ENCODE measurements at places on chromosomes 13 and 19.

GRCh38 chr19:51640386-51640785 is 6.2 kb downstream of the SIGLEC14 start:
- no peak for DNase-seq

DNA sequence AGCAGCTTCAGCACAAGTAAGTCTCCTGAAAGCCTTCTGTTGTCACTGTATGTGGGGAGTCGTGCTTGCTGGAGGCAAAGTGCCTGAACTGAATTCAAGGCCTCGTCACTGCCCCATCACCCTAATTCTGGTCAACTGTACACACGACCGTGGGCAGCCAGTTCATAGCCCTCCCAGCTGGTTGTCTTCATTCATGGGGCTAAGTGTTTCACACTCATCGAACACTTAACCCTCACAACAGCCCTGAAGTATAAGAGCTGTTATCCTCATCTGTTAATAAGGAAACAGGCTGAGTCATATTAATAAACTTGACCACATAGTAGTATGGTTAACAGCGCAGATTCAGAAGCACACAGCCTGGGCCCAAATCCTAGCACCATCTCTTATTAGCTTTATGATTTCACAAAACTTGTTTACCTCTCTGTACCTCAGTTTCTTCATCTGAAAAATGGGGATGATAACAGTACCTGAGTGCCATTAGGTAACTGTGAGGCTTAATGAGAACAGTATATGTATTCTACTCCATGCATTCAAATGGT is 66.7 kb downstream of the CDADC1 start:
- no peak for DNase-seq

DNA sequence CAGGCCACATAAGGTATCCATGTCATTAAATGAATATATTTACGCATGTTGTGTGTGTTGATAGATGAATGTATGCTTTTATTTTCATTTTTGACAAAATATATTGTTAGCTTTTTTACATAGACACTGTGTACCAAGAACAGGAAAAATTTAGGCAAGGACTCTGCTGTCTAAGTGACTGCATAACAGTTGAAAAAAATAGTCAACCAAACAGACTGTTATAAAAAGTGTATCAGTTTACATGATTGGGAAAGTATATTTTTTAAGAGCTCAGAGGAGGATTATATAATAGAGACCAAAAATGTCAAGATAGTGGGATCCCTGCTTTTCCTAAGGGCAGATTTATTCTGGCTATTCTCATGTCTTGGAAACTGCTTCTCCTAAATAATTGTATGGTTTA is 858.0 kb downstream of the SLITRK1 start:
- no peak for DNase-seq

GRCh38 chr13:67943116-67943515 is 713.0 kb upstream of the PCDH9 start:
- DNase-seq, result no peak

DNA sequence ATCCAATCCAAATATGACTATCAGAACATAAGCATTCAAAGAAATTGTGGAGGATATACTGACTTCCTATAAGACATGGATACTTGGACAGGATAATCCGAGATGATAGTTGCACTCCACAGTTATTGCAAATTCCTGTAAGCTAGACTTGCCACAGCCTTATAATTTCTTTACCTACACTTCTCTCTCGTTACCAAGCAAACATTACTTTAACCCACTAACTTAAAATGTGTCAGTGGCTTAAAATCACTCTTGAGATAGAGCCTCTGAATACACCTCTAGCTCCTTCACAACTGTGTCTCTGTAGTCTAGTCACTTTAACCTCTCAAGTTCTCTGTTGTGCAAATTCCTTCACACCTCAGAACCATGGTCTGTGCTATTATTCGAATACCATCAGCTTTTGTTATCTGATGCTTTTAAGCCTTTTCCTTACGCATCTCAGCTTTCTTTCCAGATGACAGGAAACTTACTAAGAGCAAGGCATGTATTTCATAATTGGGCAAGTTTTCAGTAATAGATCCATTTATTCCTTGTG is 474.9 kb upstream of the MIR17HG start:
- DNase-seq, result no peak

- DNase-seq, result peak; percentile 65
Measured at GRCh38 chr19:45973553-45974338, at the start of gene NOVA2. Gene NOVA2 (minus strand): TSS chr19:45973865. CDS start chr19:45973351, 514 bp downstream.

DNA sequence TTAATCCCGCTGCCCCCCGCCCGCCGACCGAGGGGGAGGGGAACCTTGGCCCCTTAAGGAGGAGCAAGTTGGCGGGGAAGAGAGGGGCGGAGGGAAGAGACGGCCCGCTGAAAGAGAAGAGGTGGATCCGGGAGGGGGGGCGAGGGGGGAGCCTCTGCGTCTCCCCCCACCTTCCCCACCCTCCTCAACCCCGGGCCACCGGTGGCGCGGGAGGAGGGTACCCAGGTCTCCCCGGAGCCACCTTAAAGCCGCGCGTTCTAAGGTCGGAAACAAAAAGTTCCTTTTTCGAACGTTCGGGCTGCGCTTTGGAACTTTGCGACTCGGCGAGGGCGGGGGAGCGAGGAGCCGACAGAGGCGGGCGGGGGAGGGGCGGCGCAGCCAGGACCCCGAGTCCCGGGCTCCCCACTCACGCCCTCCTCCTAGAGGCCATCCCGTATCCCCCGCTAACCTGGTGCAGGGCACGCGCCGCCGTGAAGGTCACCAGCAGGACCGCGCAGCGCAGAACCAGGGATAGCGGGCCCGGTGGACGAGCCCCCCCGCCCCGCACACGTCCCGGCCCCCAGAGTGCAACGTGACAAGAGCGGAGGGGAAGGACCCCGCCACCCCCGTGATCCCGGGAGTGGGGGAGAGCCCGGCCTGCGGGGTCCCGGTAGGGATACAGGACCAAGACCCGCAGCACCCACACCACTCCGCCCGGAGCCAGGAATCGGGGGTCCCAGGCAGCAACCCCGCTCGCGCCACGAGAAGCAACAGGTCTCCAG is 659 bp downstream of the ERF start:
- DNase-seq, result no peak

GRCh38 chr13:28392896-28393505 is 101.9 kb downstream of the FLT1 start:
- no peak for DNase-seq

DNA sequence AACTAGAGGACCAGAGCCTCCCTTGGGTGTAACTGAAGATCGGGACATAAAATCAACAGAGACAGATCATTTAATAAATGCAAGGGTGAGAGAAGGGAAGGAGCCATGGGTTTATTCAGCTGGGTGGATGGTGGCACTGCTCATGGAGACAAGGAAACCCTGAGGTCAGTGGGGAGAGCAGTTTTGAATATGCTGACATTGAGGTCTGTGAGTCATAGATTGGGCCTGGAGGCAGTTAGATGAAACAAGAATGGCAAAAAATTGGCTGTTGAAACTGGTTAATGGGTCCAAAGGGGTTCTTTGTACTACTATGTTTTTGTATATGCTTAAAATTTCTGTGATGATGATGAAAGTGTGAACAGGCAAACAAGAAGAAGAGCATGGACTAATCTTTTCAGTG is 5.1 kb upstream of the GTF3A start:
- DNase-seq, result no peak

DNA sequence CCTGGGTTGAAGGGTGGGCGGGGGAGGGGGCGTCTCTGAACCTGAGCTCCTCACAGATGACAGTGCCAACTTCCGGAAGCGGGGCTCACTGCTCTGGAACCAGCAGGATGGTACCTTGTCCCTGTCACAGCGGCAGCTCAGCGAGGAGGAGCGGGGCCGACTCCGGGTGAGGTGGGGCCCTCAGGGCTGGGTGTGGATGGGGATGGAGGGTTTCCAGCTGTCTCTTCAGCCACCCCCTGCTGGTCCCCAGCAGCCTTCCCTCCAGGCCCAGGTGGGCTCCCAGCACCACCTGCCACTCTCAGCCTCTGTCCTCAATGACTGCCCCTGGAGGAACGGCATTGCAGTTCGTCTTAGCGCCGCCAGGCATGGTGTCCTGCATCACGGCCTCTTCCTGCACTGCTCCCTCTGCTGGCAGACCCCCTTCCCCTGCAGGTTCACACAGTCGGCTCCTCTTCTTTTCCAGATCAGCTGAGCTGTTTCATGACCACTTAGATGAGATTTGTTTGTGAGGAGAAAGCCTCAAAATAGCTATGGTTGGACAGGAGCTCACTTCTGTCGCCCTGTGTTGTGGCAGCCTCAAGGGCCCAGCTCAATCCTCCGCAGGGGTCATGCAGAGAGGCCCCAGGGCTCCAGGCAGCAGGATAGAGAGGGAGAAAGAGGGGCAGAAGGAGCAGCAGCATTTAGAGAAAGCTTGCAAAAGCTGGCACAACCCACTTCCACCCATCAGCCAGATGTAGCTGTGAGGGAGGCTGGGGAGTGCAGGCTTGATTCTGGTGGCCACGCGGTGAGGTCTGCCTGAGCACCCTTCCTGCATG is 2.5 kb upstream of the GARIN5A start:
- DNase-seq, result no peak

GRCh38 chr19:14582894-14583340 is at the start of gene CLEC17A:
Gene CLEC17A (plus strand): TSS chr19:14583084. CDS start chr19:14583161, 77 bp downstream.
- DNase-seq, result no peak

GRCh38 chr13:27259831-27260230 is 8.5 kb downstream of the RPL21 start:
- DNase-seq, result no peak

- no peak for DNase-seq
Measured at GRCh38 chr13:57704031-57704430, 72.5 kb downstream of the PCDH17 start.

DNA sequence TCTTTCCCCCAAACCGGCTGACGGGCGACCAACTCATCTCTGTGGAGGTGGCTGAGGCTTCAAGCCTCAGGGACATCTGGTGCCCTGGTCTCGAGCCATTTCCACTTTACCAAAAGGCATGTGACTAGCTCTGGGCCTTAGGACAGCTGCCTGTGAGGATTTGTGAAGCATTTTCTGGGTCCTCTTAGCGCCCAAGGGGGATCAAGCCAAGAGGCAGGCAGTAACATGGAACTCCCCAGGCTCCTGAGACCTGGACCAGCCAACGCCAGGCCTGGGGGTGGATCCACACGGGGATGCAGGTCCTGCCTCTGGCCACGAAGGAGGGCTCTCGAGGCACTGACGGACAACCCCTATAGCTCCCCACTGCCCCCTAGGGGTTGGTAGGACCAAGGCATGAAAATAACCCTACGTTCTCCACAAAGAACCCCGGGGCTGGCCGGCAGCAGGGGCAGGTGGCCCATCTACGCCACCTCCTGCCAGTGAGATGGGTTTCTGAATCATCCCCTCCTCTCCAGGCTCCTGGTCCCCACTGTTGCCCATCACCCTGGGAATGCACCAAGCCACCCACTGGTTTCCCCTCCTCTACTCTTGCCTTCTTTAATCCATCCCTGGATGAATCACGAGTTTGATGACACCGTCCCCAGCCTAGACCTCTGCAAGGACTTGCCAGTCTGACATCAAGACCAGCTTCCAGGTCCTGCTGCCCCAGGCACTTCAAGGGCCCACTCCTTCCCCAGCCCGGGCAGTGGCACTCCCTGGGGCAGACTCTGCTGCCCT is 7.0 kb upstream of the MYDGF start:
- DNase-seq, result no peak

- DNase-seq, result no peak
Measured at GRCh38 chr19:42193706-42194105, 23.8 kb downstream of the DEDD2 start.

GRCh38 chr19:41353466-41354342 is at the start of gene TGFB1:
Gene TGFB1 (minus strand): TSS chr19:41353922. CDS start chr19:41353044, 878 bp downstream.
- peak; percentile 49 for DNase-seq

DNA sequence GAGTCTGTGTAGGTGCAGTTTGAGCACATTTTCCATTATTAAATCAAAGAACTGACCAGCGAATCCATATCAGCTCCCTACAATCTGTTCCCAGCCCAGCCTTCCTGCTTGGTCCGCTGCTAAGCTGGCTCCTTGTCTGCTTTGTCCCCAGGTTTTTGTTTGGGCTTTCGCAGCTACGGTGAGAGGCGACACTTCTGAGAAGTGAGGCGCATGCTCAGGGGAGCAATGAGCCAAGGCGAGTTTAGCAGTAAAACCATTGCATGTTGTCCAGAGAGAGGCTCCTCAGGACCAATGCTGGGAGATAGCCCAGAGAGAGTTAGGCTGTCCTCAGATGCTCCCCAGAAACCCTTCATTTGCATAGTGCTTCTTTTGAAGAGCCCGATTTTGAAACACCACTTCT is 162.0 kb downstream of the ITGBL1 start:
- no peak for DNase-seq

DNA sequence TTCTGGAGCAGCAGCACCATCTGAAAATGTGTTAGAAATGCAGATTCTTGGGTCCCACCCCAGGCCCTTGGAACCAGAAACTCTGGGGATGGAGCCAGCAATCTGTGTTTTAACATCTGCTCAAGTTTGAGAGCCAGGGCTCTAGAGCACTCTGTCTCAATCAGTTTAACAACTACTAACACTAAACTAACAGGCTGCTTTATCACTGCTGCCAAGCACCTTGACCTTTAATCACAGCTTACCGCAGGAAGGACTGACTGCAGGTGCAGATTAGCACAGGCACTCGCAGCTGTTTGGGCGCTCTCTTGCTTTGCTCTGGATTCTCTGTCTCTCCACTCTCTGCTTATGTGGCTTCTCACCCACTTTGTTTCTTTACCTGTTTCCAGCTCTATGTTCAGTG is 163.5 kb downstream of the MTUS2 start:
- DNase-seq, result no peak

GRCh38 chr19:35204799-35205732 is 23.5 kb downstream of the FAM187B start:
- DNase-seq, result no peak

DNA sequence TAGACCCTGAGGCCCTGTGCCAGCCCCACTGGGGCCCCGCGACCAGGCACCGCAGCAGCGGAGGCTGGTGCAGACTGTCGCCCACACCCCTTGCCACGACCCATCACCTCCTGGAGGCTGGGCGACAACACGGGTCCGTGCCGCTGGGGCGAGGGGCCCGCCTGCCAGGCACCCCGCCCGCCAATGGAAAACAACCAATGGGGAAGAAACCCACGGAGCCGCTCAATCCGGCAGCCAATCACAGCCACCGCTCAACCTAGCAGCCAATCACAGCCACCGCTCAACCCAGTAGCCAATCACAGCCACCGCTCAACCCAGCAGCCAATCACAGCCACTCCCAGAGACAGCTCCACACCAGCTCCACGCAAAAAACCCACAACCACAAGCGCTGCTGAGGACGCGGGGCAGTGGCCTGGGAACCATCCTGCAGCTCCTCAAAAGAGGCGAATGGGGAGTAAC is 29.7 kb downstream of the GPX4 start:
- DNase-seq, result no peak

DNA sequence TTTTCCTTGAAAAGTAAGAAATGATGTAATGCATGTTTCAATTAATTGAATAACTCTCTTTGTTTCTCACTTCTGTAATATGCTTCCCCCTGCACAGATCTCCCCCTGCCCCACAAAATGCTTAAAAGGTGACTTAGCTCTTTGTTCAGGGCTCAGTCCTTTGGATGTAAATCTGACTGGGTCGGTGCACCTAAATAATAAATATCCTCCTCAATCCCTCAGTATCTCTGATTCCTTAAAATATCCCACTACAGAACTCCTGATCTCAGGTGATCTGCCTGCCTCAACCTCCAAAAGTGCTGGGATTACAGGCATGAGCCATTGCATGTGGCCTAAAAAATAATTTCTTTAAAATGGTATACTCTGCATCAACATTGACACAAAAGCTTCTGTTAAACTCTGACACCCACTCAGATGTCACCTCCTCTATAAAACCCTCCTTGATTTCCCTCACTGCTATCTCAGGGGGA is 107.0 kb downstream of the ZNF429 start:
- DNase-seq, result no peak

Measured in NCI-H748 treated with DMSO at 0.1 percent for 48 hours (cell line).